HCT116 (cell line): ENCODE measurements at places on chromosomes 12 and 14. TPM values are rescaled to one million over a fixed set of nuclear protein-coding genes. Genes with fewer than 3 reads are reported as not detected.

DNA sequence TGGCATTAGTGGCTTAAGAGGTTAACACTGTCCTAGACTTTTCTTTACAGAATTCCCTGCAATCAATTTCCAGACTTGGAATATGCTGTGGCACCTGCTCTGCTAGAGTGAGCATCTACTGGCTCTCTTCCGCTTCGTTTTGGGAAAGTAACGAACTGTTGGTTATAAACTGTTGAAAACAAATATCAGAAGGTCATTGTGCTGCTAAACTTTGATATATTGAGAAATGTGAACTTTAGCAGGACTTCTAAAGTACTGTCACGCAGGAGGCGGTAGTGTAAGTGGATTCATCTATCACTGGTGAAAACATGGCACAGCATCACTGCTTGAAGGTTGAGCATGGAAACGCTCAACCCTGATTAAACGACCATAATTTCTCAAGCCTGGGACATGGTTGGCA lies 348.9 kb downstream of the FLRT2 start:
- no peaks in the 10 kb centered on the region for H3K4me1 ChIP-seq
- H3K4me3 ChIP-seq: no peak overlapping the region
- H3K27ac ChIP-seq: no peak overlapping the region
- H3K36me3 ChIP-seq: no peaks in the 10 kb centered on the region; the same call in 1 of the 2 replicates
- no peak for DNase-seq

DNA sequence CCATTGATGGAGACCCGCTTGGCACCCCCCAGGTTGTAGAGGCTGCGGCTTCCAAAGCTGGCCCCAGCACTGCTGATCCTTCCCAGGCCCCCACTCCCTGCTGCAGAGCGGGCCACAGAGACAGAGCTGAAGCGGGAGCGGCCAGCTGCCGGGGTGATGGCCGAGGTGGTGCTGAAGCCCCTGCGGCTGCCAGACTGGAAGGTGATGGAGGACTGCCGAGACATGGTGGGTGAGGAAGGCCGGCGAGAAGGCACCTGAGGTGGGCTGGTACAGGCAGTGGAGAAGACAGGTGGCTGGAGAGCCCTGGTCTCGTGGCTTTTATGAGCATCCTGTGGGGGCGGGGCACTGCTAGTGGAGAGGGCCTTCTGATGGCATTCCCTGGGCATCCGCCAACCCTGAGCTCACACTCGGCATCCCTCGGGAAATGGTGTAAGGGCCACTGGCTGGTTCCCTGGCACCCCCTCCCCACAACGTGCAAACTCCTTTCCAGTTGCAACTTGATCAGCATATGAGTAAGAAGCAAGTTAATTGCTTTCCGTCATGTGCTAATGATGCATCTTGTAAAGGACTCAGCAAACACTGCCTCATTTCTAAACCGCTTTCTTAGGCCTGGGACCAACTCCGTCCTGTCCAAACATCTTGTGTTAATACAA lies at the start of gene KRT75:
TSS of gene KRT75 (minus strand) at position 291 of the 653 bp plus-strand sequence. CDS start at position 224, 67 bp downstream.
- H3K4me3 ChIP-seq: no peak within 1 kb of the TSS
- DNase-seq: no peak
- H3K27ac ChIP-seq: no peak within 1 kb of the TSS
- H3K27me3 ChIP-seq: no peaks in the 10 kb centered on the region; the same call in 1 of the 2 replicates
- H3K4me1 ChIP-seq: no peaks in the 10 kb centered on the region
- no peaks in the 10 kb centered on the region for H3K36me3 ChIP-seq

- no peak for DNase-seq
- H3K27ac ChIP-seq: no peak overlapping the region
- no peaks in the 10 kb centered on the region for H3K36me3 ChIP-seq
- peaks cover 14% of the 10 kb centered on the region for H3K4me1 ChIP-seq
- H3K27me3 ChIP-seq: no peaks in the 10 kb centered on the region
These were observed 84.6 kb upstream of the PLEKHA5 start for GRCh38 chr12:19044891-19045290.

Gene MMP19
- total RNA-seq: 2.3 TPM

- DNase-seq: no peak
- no peak overlapping the region for H3K4me3 ChIP-seq
- no peak overlapping the region for H3K27ac ChIP-seq
- no peaks in the 10 kb centered on the region for H3K36me3 ChIP-seq
- H3K27me3 ChIP-seq: no peaks in the 10 kb centered on the region
These were observed 121.4 kb upstream of the HIF1A start for GRCh38 chr14:61573748-61574513.

Gene TAMALIN
- total RNA-seq: 1.1 TPM

GRCh38 chr12:113684908-113685782 lies 213.5 kb upstream of the LHX5 start:
- no peak for DNase-seq
- H3K27ac ChIP-seq: no peak overlapping the region
- no peaks in the 10 kb centered on the region for H3K36me3 ChIP-seq
- no peak overlapping the region for H3K4me3 ChIP-seq
- H3K4me1 ChIP-seq: no peaks in the 10 kb centered on the region

DNA sequence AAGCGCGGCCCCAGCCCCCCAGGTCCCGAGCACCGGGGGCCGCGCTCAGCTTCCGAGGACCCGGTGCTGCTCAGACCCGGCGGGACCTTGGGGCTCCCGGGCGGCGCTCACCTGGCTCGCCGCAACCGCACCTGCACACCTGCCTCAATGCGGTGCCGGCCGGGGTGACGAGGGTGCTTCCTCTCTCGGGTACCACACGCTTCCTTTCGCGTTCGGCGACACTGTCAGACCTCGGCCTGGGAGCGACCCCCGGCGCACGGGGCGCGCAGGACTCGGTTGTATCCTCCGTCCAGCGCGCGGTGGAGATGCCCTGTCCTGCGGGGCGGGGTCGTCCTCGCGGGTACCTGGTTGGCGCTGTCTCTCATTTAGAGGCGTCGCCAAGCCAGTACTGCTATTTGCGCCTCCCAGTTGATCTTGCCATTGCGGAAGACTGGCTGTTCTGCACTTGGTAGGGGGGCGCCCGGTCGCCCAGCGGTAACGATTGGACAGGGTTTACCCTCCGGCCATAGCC lies 718 bp downstream of the PACS2 start:
- peak overlapping the region; percentile 72 for H3K4me3 ChIP-seq
- H3K27ac ChIP-seq: peak overlapping the region; percentile 73
- peaks cover 8% of the 10 kb centered on the region; the same call in 1 of the 2 replicates for H3K4me1 ChIP-seq
- H3K36me3 ChIP-seq: no peaks in the 10 kb centered on the region
- H3K27me3 ChIP-seq: no peaks in the 10 kb centered on the region

GRCh38 chr12:5434647-5435560 lies 3.0 kb downstream of the NTF3 start:
- peaks cover 30% of the 10 kb centered on the region; the same call in 1 of the 2 replicates for H3K27me3 ChIP-seq
- no peaks in the 10 kb centered on the region for H3K36me3 ChIP-seq
- H3K4me3 ChIP-seq: no peak overlapping the region
- no peaks in the 10 kb centered on the region for H3K4me1 ChIP-seq
- no peak for DNase-seq

Gene ZNF385A
- total RNA-seq: 34.7 TPM

GRCh38 chr12:2335513-2335912 lies 282.7 kb downstream of the CACNA1C start:
- no peak overlapping the region for H3K4me3 ChIP-seq
- H3K27ac ChIP-seq: peak overlapping the region; percentile 98; the same call in 1 of the 2 replicates
- peaks cover 51% of the 10 kb centered on the region for H3K4me1 ChIP-seq
- no peaks in the 10 kb centered on the region for H3K27me3 ChIP-seq
- no peak for DNase-seq

- peak overlapping the region; percentile 55; the same call in 1 of the 2 replicates for H3K27ac ChIP-seq
- no peak overlapping the region for H3K4me3 ChIP-seq
- H3K27me3 ChIP-seq: no peaks in the 10 kb centered on the region
- no peaks in the 10 kb centered on the region for H3K36me3 ChIP-seq
- DNase-seq: no peak
These were observed 27.8 kb upstream of the BHLHE41 start for GRCh38 chr12:26152507-26153102.

Gene CTSG
- not detected for total RNA-seq

Gene SLCO1B3
- total RNA-seq: 5.4 TPM

Gene TAS2R13
- total RNA-seq: 0.91 TPM

Gene SERPINA6
- total RNA-seq: not detected

DNA sequence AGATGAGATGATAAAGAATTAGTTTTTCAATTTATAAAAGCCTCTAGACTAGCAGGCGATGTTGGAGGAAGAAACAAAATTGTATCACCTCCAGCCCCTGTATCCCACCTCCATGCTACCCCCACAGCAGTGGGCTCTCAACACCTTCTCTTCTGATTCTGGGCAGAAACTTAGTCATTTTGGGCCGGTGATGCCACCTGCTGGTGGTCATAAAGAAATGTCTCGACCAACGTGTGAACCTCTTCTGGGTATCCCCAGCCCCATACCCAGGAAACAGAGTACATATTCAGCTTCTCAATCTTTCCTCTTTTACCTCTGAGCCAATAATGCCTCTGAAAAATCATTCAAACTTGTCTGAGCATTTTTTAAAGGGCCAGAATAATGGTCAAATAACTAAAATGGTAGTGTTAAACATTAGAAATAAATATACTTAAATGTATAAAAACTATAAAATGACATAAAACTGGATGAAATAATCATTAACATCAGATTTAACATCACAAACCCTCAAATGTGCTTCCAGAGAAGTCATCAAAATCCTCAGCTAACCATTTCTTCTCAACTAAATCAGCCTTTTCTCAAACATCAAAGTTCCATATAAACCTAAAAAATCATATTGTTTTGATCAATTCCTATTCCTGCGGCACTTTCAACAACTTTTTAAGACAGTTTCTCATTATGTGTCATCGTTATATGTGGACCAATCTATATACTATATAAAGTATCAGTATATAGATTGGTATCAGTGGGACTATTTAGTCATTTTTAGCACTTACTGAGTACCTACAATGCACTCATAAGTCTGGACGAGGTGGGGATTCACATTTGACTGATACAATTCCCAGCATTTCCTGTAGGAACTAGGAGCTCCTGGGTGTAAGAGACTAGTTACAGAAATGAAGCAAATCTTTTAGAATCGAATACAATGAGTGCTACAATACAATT lies 69.4 kb downstream of the ATXN2 start:
- H3K4me3 ChIP-seq: no peak overlapping the region
- H3K36me3 ChIP-seq: peaks cover 19% of the 10 kb centered on the region
- H3K27me3 ChIP-seq: no peaks in the 10 kb centered on the region
- no peaks in the 10 kb centered on the region for H3K4me1 ChIP-seq
- DNase-seq: peak; percentile 34

Gene ASIC1
- 28.9 TPM for total RNA-seq

- no peak for DNase-seq
- H3K4me1 ChIP-seq: peaks cover under 1% of the 10 kb centered on the region; the same call in 1 of the 2 replicates
- H3K36me3 ChIP-seq: no peaks in the 10 kb centered on the region
- H3K27ac ChIP-seq: no peak overlapping the region
These were observed 3.5 kb downstream of the CPNE6 start for GRCh38 chr14:24074625-24075484.

Gene RAD51AP1
- total RNA-seq: 28.2 TPM

DNA sequence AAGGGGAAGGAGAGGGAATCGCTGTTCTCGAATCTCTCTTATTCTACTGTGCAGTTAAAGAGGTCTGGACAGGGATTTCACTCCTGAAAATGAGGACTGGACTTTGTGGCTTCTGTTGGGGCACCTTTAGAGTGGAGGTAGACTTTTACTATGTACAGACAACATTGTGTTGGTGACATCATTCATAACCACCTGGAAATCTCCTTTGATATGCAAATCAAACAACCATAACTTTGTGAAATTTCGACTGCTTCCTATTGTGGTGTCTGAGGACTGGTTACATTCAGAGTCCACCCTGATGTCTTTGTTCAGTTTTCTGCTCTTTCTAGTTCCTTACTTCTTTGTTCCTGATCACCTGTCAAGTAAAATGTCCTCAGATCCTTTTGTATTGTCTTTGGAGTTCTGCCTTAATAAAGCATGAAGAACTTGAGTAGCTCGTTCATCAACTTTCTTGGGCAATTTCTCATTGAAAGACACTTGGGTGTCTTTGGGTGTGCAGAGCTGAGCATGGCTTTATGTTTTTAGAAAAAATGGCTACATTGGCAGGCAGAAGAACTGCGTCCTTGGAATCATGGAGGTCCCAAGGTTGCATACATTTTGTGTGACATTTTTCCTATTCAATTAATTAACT lies 29.8 kb downstream of the LRRK2 start:
- H3K27me3 ChIP-seq: no peaks in the 10 kb centered on the region
- H3K4me3 ChIP-seq: no peak overlapping the region
- DNase-seq: no peak
- no peaks in the 10 kb centered on the region for H3K4me1 ChIP-seq
- H3K27ac ChIP-seq: no peak overlapping the region

Gene PLEKHG7
- not detected for total RNA-seq

- H3K27me3 ChIP-seq: no peaks in the 10 kb centered on the region
- no peak overlapping the region for H3K4me3 ChIP-seq
- no peaks in the 10 kb centered on the region for H3K36me3 ChIP-seq
- no peak for DNase-seq
- no peaks in the 10 kb centered on the region for H3K4me1 ChIP-seq
These were observed 107.0 kb downstream of the VRK1 start for GRCh38 chr14:96904201-96904600.

GRCh38 chr12:120483621-120484020 lies 12.3 kb upstream of the DYNLL1 start:
- no peaks in the 10 kb centered on the region for H3K4me1 ChIP-seq
- H3K27me3 ChIP-seq: no peaks in the 10 kb centered on the region
- DNase-seq: no peak
- H3K36me3 ChIP-seq: no peaks in the 10 kb centered on the region
- no peak overlapping the region for H3K4me3 ChIP-seq

DNA sequence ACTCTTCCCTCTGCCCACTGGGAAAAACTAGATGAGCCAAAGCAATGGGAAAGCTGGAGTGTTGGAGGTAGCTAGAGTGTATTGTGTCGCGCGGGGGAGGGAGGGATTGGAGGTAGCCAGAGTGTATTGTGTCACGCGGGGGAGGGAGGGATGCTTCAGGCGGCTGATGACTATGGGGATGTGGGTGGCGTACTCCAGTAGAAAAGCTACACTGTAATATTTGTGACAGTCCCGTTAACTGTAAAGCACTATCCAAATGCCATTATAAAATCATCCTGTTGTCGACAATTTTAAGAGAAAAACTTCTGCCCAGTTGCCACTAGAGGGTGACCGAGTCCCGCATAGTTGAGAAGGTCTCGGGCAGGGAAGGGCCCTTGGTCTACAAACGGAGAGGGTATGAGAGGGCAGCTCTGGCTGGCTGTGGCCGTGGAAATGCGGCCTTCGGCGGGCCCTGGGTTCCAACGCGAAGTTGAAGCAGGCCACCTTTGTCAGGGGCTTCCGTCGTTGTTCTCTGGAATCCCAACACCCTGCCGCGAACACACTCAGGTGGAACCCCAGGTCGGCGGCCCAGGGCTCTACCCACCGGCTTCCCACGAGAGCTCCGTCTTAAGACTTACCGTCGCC lies 15.1 kb upstream of the PLEK2 start:
- no peaks in the 10 kb centered on the region for H3K27me3 ChIP-seq
- no peak overlapping the region for H3K27ac ChIP-seq
- DNase-seq: peak; percentile 71

Gene SEC23A
- total RNA-seq: 81.7 TPM
